ENCODE measurements at places on chromosomes 12 and 14.

- no peak for DNase-seq
Observed at GRCh38 chr14:101584055-101584859, 23.0 kb downstream of the DIO3 start.

DNA sequence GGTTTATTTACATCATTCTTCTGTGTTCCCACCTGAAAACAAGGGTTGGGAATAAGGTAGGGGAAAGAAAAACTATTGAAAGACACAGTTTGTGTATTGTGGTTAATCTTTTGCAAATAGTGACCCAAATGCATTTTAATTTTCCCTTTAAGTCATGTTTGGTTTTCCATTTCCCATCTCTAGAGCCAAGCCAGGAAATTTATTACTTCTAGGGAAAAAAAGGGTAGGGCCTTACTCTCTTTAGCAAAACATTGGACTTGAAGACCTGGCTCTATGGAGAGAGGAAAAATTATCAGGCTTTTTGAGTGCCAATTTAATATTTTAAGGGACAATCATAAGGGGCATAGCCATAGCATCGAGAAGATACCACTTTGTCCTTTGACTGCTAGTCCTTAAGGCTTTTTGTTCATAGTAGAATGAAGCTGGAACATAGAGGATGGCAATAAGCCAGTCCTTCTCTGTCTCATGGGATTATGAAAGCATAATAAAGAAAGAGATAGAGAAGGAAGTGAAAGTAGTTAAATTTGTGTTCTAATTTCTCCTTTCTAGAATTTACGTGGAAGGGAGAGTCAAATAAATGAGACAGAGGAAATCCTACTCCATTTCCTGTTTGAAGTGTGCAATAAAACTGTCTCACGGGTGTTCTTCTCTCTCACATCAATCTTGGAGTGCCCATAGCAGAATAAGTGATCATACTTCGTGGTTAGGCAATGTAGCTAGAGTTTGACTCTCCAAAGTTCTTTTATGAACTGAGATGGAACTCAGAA lies 50.9 kb upstream of the PPFIA2 start:
- no peak for DNase-seq

DNA sequence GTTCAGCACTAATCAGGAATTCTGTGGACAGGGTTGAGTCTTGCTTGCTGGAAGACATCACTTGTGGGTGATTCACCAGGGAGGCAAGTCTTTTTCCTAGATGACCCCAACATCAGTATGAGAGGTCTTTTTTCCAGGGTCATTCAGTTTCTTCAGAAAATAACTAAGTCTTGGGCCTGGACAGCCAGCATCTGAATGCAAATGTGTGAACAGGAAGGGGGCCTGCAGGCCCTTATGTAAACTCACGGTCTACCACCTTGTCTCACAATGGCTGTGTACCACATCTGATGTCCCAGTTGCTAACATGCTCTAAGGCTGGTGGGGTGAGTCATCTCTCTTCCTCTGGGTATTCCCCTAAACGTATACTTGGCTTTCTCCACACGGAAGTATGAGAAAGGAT lies 79.2 kb downstream of the HECTD4 start:
- no peak for DNase-seq

- no peak for DNase-seq
Observed at GRCh38 chr12:14956024-14956891, 5.1 kb downstream of the ARHGDIB start.

DNA sequence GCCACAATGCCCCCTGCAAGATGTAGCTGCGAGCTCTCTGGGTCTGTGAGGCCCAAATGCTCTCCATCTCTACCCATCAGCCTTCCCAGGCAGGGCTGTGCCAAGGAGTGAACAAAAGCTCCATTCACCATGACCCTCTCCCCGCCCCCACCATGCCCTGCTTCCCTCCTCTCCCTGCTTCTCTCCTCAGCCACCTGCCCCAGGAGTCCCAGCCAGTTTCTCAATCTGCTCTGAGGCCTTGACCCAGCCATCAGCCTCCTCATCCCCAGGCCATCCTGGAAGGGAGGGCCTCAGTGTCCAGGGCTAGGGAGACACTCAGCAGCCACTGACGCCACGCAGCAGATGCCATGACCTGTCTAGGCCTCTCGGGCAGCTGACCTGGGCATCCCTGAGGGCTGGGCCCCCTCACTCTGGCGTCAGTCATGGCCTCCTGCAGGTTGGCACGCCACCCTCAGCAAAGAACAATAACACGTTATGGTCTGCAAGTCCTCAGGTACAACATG lies 8.5 kb upstream of the KRT5 start:
- DNase-seq: no peak

- DNase-seq: no peak
Observed at GRCh38 chr12:47903927-47904712, 674 bp downstream of the VDR start.

GRCh38 chr12:52622349-52622748 lies 4.0 kb upstream of the KRT73 start:
- DNase-seq: no peak

DNA sequence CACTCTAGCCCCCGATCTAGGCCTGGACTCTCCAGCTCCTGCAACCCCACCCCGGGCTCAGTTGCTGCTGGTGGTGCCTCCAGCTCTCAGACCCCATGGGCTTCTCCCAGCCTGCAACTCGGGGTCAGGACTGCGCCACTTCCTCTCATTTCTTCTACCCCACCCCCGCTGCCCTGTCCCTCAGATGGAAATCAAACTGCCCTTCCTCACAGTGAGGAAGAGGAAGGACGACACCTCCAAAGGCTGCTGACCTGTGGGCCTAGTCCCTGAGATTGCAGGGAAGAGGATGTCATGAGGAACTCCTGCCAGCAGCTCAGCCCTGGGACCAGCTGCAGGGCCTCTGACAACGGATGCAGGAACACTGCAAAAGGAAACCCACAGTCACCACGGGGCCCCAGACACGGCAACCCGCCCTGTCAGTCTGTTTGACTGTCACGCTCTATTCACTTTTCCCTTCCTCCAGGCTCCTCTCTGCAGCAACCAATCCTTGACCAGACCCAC lies 29.3 kb upstream of the PNMA1 start:
- no peak for DNase-seq

GRCh38 chr14:34966413-34966812 lies 16.4 kb upstream of the SRP54 start:
- DNase-seq: no peak

DNA sequence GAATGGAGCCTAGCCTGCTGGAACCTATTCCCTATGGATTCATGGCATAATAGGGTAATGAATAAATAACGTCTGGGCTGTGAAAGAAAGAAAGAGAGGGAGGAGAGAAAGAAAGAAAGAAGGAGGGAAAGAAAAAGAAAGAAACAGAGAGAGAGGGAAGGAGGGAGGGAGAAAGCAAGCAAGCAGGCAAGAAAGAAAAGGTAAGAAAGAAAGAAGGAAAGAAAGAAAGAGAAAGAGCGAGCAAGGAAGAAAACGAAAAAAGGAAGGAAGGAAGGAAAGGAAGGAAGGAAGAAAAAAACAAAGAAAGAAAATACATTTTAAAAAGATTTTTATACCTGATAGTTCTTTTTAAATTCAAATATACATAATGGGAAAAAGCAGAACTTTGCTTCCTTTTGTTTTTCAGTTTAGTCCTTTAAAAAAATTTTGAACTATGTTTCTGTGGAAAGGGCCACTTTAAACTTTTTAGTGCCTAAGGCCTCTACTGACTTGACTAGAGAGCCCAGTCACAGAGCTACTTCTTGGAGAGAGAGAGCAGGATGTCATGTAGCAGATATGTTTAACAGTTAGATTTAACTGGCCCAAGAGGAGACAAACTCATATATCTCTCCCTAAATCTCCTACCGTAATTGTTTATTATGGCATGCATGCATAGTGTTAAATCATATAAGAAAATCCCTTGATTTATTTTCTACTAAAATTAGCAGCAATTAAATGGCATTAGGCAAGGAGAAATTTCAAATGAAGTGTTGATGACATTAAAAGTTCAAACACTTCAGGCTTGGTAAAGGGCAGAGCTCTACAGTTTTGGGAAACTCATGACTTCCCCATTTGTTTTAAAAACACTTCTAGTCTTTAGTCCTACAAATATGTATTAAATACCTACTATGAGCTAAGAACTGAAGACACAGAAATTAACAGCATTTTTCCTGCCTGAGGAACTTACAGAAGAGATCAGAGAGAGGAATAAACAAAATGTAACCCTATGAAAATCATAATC lies 305.5 kb downstream of the BCAT1 start:
- no peak for DNase-seq

- DNase-seq: no peak
Observed at GRCh38 chr12:700016-700415, 36.8 kb upstream of the NINJ2 start.

DNA sequence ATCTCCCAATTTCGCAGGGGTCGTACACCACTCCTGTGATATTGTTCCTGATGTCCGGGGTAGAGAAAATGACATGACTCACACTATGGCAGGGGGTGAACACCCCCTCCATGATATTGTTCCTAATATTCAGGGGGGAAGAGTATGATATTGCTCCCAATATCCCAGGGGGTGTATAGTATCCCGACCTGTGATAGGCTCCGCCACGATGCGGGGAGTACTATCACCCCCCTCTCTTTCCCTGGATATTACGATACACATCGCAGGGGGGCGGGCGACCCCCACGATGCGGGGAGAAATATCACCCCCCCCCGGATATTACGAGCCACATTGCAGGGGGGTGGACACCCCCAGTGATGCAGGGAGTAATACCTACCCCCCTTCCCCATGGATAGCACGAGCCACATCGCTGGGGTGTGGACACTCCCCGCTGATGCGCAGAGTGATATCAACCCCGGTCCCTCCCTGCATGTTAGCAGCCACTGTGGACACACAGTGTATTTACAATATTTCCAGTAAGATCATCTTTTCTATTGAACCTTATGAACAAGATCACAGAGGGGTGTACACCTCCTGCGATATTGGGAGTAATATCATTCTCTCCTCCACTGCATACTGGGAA lies 17.7 kb downstream of the SMIM41 start:
- no peak for DNase-seq

DNA sequence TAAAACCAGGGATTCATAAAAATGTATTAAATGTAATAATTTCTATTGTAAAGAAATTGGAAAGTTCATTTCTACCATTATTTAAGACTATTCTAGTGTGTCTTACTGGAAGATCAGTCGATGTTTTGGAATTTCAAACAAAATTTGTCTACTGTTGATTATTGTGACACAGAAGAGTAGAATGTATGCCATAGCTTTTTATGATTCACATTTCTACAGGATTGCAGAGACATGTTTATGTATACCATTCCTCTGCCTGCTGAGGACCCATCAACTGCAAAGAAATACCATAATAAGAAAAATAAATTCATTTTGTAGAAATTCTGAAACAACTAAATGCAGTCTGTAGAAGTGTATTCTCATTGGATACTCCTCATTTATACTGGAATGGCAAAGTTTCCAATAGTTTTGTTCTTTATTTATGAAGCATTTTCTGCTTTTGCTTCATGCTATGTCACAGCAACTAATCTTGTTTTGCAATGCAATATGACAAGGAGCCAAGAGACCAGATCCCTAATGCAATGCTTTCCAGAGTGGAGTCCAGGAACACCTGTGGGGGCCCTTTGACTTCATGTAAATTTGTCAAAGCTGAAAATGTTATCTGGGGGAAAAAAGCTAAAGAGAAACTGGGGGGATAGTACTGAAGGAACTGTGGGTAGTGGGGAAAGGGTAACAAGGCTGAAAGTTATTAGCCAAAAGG lies 172.9 kb upstream of the LRIG3 start:
- no peak for DNase-seq

GRCh38 chr12:85156569-85156968 lies 120.4 kb downstream of the LRRIQ1 start:
- DNase-seq: peak; percentile 29

DNA sequence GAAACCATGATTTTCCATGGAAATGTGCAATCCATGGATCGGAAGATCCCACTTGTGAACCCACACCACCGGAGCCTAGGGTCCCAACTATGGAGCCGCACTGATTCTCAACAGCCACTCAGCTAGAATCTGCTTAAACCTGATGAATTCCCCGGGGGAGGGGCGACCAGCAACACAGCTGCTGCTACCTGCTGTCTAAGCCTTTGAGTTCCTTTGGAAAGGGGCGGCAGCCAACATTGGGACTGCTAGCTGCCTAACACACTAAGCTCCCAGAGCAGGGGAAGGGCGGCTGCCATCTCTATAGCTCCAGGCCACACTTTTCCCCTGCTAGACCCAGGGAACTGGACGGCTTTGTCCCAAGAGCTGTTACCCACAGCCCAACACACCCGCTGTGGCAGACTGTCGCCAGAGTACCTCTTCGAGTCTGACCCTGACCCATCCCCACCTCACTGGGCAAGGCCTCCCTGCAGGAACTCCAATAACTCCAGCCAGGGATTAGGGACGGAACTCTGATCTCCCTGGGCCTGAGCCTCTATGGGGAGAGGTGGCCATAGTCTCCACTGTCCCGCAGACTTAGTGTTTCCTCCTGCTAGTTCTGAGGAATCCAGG lies 205.8 kb upstream of the SLC16A7 start:
- DNase-seq: no peak

- DNase-seq: no peak
Observed at GRCh38 chr12:46135750-46136149, 133.1 kb downstream of the SLC38A1 start.

DNA sequence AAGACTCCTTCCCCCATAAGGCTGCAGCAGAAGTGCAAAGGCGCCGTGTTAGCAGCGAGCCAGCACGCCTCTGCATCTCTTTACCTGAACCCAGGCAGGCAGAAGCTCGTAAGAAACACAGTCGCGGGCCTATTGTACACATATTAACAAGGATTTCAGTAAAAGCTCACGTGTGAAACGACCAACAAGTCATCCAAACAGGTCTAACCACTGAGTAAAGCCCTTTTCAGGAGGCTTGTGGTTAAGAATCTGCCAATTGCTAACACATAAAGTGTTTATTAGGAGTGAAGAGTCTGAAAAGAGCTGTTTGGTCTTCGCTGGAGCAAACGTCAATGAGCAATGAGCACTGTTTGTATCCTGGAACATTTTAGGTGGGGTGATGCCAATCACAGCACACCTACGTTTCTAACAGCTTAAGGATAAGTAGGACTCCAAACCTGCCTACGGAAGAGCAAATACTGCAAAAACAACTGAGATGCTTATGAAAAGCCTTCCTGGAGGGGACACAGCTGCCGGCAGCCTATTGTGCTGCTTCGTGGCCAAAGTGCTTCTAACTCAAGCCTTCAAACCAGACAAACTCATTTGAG lies 43.1 kb downstream of the PRKAB1 start:
- peak; percentile 45 for DNase-seq

GRCh38 chr12:68469113-68469512 lies 137.0 kb upstream of the MDM1 start:
- DNase-seq: no peak

- DNase-seq: no peak
Observed at GRCh38 chr14:42517806-42518500, 911.3 kb downstream of the LRFN5 start.

DNA sequence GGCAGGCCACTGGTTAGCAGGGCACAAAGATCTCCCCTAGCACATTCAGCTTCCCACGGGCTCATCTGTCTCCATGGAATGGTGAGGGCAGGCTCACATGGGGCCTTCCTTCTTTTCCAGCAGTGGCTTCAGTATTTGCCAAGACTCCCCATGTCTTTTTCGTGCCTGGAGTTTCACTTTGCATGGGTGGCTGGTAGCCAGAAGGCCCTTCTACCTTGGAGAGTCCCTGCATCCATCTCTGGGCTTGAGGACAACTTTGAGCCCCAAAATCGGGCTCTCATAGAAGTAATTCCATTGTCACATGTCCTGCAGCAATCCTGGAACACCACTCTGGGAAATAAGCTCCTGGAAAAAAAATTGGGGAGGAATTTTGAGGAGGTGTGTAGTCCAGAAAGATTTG lies 42.1 kb downstream of the NFKBIA start:
- no peak for DNase-seq

All from NCI-H1092 treated with DMSO at 0.1 percent for 48 hours (cell line).